ENCODE measurements at places on chromosomes 12 and 14.

DNA sequence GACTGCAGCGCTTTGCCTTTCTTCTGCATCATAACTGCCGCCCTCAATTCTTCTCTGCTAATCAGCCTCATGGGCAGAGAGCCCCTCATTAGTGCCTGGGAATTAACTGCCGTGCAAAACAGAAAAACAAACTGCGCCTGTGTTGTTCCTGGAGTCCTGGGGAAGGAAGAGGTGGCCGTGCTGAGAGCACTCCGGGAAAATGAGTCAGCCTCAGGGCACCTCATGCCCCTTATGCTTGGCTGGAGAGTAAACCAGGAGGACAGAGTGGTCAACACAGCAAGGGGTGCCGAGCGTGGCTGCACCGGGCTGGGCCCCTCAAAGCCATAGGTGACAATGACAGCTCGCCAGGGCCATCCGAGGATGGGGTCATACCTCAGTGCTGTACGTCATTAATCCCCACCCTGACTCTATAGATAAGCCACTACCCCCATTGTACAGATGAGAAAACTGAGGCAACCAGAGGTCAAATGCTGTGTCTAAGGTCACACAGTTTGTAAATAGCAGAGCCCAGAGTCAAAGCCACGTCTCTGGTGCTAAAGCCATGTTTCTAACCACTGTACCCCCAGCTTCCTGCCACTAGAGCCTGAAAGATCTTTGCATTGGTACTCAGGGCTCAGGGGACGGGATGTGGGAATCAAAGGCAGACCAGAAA lies 74.4 kb downstream of the RIMBP2 start:
- DNase-seq: no peak

DNA sequence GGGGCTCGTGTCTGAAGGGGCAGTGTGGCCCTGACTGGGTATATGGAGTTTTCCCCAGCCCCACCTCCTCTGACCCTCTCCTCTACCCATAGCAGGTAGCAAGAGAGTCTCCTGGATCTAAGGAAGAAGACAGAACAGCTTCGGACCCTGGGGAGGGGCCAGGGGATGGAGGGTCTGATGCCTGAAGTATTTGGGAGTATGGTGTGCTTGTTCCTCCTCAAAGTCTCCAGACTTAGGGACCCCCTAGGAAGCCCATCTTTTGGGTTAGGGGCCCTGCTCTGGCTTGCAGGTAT lies 579 bp upstream of the HOXC8 start:
- DNase-seq: no peak

DNA sequence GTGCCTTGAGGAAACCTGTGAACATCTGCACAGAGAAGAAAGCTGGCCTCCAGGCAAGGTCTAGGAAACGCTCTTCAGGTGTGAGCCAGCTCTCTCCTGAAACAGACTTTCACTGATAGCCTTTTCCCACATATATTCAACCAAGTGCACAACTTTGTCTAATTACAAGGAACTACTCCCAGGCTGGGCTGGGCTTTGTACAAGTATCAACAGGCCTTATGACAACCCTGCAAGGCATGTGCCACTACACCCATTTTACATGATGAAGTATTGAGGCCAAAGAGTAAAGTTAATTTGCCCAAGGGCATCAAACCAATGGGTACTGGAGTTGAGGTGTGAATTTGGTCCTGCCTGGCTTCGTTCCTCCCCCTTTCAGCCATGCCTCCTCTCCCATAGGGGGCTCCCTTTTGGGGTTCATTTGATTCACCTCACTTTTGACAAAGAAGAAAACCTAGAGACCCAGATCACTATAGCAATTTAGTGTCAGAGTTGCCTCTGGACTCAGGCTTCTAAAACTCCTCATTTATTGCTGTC lies 2.1 kb downstream of the CSRP2 start:
- no peak for DNase-seq

- DNase-seq: no peak
Measured at GRCh38 chr12:101854747-101855146, 22.6 kb upstream of the DRAM1 start.

DNA sequence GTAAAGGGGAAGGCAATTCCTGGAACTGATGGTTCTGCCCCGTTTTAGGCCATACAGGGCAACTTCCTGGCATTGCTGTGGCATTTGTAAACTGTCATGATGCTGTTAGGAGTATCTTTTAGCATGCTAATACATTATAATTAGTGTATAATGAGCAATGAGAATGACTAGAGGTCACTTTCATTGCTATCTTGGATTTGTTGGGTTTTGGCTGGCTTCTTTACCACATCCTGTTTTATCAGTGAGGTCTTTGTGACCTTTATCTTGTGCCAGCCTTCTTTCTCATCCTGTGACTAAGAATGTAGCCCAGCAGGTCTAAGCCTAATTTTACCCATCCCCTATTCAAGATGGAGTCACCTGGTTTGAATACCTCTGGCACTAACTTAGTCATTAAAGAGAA lies 51.2 kb downstream of the TESPA1 start:
- DNase-seq: no peak

DNA sequence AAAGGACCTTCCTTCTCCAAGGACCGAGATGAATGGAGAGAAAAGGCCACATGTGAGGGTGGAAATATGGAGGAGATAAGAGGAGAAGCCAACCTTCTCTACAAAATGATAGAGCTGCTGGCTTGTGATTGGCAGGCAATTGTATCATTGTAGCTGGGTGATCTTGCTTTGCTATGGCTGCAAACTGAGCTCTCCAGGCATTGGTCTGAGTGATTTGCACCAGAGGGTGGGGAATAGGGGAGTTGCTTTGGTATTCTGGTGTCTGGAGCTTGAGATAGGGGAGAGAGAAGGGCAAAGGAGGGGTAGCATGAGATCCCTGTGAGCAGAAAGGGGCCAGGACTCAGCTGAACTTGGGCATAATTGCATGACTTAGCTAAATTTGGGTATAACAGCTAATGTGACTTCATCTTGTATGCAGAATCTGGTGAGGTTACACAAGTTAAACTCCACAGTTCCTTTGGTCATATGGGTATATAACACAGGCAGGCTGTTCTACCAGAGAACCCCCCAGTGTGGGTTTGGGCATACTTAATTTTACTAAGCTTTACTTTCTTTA lies 72.0 kb downstream of the FOS start:
- DNase-seq: no peak

- no peak for DNase-seq
Measured at GRCh38 chr12:90741611-90742010, 213.4 kb downstream of the CCER1 start.

DNA sequence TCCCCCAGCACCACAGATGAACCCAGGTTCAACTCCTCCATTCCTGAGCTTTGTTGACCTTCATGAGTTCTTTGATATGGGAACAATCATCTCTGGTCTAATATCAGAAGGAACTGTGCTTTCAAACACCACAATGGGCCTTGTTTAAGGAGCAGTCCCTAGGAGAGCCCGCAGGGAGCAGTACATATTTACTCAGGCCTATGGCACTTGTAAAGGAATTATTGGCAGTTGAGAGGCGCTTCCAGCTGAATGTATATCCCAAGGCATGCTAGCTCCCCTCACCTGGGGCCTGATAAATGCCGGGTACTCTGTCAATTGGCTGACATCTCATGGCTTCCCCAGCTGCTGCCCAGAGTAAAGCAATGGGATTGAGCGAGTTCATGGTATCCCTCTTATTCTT lies 76.2 kb downstream of the ZFP36L1 start:
- DNase-seq: no peak

DNA sequence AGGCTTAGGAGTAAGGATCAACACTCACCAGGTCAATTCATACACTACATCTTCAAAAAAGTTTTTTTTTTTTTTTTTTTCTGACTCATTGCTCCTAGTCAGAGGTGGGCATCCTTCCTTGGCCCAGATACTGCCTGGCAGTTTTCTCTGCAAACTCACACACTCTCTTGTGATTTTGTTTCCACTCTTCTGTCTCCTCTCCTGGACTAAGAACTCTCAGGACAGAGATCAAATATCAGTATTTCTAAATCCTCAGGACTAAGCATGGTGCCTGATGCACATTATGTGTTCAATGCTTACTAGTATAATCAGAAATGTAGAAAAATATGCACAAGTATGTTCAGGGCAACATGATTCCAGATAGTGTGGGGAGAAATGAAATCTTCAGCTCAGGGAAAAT lies 10.2 kb upstream of the PAH start:
- DNase-seq: no peak

DNA sequence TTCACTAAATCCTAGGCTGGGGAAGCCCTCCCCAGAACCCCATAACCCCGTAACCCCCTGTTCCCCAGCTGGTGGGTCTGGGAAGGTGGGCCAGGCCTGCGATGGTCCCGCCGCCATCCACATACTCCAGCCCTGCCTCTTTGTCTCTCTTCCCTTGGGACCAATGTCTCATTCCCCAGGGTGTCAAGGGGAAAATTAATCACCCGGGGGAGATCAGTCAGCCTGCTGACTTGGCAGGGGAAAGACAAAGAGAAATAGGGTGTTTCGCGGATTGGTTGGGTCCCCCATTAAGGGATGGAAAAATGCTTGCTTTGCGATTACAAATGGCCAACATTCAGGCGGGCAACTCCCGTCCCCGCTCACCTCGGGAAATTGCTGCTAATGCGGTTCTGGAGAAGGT lies 60.6 kb upstream of the LHX5 start:
- DNase-seq: no peak
